ENCODE measurements at places on chromosomes 12 and 14.

- no peak for DNase-seq
These were observed 19.8 kb downstream of the DIP2B start for GRCh38 chr12:50524621-50525020.

GRCh38 chr12:129115558-129115957, 262.3 kb downstream of the GLT1D1 start:
- no peak for DNase-seq

DNA sequence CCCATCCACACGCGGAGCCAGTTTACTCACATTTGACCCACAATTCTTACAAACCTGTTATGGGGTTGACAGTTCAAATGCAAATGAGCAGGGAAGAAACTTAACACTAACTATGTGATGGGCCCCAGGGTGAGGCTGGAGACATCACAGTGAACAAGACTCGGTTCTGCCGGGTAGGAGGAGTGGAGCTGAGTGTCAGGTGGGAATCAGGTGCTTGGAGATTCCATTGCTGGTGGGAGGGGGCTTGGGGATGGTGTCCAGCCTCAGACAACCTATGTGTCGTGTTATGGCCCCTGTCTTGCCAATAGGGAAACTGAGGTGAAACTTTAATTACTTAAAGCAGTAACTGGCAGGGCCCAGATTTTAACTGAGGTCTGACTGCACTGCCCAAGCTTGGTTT, 41.9 kb downstream of the BEGAIN start:
- no peak for DNase-seq

- DNase-seq: no peak
These were observed 79.4 kb downstream of the C12orf75 start for GRCh38 chr12:105409801-105410471.

- no peak for DNase-seq
These were observed 336.8 kb upstream of the RGS6 start for GRCh38 chr14:71595441-71595840.

DNA sequence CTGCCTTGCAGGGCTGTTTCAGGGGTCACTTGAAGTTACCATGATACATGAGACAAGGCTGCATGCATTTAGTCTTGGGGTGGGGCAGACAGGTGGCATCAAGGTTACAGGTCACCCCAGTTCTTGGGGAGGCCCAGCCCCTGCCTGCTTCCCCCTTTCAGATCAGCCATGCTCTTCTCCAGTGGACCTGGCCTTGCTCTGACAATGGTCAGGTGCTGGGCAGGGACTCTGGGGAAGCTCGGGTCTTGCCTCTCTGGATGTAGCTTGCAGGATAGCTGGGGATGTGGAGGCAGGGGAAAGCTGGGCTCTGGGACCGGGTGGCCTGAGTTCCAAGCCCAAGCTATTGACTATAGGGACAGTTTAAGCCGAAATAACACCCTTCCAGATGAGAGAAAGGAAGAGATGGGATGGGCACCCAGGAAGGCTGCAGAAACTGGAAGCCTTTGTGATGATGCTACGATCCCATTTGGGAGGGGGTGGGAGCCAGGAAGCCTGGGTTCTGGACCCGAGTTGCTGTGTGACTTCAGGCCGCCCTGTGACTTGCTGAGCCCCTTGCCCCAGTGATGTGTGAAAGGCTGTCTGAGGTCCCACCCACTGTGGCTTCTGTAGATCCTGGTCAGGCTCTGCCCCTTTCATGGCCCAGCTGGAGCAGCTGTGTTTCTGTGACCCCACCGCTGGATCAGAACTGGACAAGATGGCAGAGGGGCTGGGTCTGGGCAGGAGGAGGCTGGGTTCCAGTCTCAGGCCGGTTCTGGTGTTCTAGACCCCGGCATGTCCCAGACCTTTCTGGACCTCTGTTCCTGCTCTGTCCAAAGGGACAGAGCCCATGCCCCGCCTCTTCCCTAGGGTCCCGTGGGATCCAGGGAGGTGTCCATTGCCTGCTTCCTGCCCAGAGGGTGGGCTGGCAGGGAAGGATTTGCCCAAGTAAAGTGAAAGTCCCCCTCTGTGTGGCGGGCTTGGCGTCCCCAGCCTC, 2.1 kb downstream of the TNFAIP2 start:
- DNase-seq: no peak

DNA sequence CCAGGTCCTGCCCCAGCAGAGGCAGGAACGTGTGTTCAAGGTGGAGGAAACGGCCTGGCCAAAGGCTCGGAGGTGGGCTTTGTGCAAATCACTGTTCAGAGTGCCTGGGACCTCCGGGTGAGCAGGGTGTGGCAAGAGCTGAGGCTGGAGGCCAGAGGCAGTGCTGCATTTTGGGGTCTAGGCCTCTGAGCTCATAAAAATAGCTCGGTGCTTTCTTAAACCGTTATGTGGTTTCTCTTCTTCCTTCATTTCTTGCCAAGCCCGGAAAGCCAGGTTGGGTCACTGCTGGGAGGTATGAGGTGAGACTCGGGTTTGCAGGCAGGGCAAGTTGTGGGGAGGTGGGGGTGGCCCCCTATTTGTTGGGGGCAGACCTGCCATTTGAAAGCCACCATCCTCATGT, 178.8 kb upstream of the MYL2 start:
- DNase-seq: no peak

- no peak for DNase-seq
These were observed 182.3 kb downstream of the NPAS3 start for GRCh38 chr14:33120966-33121365.

GRCh38 chr12:120463712-120464111, 5.8 kb downstream of the SRSF9 start:
- no peak for DNase-seq

- DNase-seq: no peak
These were observed 409.9 kb upstream of the SOX5 start for GRCh38 chr12:24359418-24359817.

DNA sequence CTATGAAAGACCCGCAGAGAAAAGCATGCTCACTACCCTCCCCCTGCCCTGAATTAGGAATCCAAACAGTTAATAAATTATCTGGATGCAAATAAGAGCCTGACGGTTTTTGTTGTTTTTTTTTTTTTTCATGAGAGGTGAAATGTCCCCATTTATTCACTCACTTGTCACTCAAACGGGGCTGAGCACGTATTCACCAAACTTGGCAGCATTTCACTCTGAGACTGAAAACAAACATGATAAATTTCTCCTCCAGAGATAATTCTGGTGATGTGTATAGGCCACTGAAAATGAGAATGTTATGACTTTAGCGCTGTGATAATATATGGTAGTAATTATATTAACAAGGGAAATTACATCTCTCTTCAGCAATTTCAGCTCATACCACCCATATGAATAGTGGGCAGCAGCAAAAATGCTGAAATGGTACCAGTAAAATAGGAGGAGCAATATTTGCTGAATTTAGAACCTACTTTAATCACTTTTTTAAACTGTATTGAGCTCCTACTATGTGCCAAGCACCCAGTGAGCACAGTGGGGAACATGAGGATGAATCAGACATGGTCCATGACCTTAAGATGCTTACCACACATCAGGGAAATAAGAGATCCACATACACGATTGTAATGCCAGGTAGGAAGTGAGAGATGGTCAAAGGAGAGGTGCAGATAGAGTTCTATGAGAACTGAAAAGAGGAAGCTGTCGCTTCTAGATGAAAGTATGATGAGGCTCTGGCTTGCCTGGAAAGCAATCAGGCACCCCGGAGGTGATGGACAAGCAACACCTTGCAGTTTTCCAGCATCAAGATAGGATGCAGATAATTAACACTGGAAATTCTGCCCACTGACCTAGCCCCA, 286.5 kb upstream of the TMPO start:
- no peak for DNase-seq

DNA sequence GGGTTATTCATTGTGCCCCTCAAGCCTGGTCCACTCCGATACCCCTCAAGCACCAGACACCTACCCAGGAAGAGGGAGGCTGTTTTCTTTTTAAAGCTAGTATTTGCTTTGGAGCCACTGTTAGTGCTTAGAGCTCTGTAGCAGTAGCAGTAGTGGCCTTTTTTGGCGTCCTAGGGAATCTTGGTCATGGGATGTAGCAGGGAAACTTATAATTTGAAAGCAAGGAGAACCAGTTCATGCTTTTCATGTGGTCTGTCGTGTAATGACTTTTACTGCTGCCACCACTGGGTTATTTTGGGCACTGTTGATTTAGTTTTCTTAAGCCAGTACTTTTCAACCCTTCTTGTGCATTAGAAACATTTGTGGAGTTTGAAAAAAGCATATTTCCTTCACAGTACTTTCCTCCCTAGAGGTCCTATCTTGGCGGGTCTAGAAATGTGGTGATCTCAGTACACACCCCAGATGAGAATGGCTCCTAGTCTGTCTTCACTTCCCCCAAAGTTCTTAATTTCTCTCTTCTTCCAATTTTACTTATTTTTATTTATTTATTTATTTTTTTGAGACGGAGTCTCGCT, 49.7 kb downstream of the MARK3 start:
- DNase-seq: no peak

- DNase-seq: no peak
These were observed 85.7 kb downstream of the PPP2R5E start for GRCh38 chr14:63457498-63457897.

DNA sequence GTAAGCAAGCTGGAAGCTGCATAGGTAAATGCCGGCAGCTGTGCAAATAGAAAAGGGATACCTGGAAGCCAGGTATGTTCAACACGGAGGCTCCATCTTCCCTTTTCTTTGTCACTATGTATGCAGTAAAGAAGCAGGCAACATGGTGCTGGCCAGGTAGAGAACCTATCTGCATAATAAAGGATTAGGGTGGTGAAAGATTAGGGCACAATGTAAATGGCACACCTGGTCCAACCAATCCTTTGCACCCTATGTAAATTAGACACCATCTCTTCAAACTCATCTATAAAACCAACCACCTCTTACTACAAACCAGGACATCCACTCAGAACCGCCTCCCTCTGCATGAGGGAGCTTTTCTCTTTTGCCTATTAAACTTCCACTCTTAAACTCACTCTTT, 32.3 kb downstream of the RPS29 start:
- DNase-seq: no peak
